ENCODE measurements at places on chromosomes 3 and 15.

DNA sequence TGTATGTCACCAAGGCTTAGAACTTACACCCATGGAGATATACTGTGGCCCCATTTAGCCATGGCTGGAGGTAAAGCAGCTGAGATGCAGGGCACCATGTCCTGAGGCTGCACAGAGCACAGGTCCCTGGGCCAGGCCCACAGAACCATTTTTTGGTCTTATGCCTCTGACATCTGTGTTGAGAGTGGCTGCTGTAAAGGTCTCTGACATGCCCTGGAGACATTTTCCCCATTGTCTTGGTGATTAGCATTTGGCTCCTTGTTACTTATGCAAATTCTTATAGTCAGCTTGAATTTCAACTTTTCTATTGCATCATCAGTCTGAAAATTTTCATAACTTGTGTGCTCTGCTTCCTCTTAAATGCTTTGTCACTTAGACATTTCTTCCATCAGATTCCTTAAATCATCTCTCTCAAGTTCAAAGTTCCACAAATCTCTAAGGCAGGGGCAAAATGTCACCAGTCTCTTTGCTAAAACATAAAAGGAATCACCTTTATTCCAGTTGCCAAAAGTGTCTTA is 701.3 kb downstream of the EPHA3 start:
- DNase-seq = no peak

- DNase-seq = no peak
These were observed 104.2 kb upstream of the SPRED1 start for GRCh38 chr15:38148471-38148870.

GRCh38 chr15:51133140-51133765 is 38.5 kb upstream of the TNFAIP8L3 start:
- DNase-seq = no peak

GRCh38 chr3:171420667-171421066 is 39.5 kb downstream of the TNIK start:
- no peak for DNase-seq

DNA sequence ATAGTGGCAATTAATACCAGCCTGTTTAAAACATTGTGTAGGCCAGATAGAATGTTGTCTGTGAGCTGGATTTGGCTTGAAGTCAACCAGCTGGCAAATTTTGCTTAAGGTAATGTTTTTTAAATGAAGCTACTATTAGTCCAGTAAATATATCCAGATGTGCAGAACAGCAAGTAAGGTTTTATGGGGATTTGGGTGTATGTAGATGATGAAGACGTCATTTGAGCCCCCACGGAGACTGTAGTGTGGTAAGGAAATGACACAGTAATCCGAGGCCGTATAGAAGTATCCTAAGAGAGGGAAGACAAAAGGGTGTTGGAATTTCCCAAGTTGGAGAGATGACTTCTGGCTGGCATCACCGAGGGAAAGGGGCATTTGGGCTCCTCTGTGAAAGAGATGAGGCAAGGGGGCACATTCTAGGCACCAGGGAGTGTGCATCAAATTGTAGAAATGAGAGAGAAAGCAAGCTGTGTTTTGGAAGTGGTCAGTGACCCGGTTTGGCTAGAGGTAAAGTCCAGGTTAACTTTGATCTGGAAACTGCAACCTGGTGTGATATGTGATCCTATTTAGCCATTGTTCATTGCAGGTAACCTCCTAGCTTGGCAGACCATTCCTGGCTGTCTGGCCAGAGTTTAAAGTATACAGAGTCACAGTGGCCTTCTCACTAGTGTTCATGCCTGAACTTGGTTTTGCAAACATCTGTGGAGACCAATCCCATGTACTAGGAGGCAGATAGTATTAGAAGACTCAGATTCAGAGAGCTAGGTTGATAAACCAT is 104.2 kb downstream of the ITPR1 start:
- no peak for DNase-seq

All from HTR-8/SVneo (cell line).